ENCODE measurements at places on chromosomes 2 and 18.

DNA sequence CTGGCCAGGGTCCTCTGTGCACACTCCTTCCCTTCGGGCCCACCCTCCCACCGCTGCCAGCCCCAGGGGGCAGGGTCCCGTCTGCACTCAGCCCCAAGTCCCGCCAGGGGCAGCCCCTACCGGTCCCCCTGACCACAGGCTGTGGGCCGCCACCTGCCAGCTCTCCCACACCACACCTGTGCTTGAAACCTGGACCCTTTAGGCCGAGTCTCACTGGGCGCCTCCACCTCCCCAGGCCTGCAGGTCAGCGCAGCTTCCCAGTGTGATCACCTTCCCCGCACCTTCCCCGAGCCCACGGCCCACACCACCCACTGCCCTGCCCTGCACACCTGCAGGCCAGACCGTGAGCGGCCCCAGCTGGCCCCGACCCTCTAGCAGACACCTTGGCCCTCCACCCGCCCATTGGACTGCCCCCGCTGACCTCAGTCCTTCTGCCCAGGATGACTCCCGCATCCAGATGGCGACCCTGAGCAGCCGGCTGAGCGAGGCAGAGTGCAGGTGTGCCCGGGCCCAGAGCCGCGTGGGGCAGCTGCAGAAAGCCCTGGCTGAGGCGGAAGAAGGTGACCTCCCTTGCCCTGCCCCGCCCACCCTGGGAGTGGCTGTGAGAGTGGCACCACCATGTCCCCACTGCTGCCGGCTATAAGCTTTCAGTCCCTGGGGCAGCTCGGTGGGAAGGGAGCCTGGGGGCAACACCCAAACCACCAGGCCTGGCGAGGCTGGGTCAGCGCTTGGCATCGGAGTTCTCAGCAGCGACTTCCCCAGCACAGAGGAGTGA is 31.3 kb upstream of the SNED1 start:
- no peak for DNase-seq

DNA sequence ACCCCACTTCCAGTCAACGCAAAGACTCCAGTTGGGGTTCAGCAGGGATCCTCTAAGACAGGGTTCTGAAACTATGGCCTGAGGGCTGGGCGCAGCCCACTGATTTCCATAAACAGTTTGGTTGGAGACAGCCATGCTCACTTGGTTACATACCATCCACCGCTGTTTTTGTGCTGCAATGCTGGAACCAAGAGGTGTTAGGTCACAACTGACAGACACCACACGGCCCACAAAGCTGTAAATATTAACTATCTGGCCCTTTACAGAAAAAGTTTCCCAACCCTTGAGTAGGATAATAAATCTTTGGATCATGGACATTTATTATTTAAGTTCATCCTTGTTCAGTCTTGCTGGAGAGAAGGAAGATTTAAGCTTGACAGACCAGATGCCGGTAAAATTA is 8.4 kb upstream of the CD226 start:
- DNase-seq = no peak

DNA sequence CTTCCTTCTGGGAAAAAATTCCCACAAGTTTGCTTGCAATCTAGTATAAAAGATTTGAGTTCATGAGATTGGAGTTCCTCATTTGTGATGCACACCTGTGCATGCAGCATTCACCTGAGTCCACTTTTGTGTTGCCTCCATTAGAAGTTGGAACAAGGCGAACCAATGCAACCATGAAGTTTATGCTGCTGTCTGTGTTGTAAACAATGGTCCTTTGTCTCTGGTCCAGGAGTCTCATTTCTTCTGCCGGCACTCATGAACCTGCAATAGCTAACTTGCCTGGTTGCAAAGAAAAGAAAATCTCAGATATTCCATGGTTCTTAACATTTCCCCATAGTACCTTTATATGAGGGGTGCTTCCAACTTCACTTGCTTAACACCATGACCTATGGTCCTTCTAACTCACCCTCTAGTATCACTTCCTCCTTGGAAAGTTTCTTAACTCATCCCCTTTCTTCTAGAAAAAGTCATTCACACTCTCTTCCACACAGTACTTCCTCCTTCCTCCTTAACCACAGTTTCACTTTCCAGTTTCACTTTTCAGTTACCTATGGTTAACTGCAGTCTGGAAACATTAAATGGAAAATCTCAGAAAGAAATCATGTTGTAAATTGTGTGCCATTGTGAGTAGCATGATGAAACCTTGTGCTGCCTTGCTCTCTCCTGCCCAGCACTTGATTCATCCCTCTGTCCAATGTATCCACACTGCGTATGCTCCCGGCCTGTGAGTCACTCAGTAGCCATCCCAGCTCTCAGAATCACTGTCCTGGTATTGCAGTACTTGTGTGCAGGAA is 128.8 kb upstream of the TRIB2 start:
- DNase-seq = no peak

- peak; percentile 100 for DNase-seq
Observed at GRCh38 chr2:85772019-85772745, 18.4 kb downstream of the ATOH8 start.
